ENCODE measurements at places on chromosomes 3 and 15.

- DNase-seq = no peak
These were observed 88.0 kb downstream of the TBC1D2B start for GRCh38 chr15:77989296-77990143.

GRCh38 chr3:16864610-16865313 is 20.0 kb upstream of the PLCL2 start:
- no peak for DNase-seq

DNA sequence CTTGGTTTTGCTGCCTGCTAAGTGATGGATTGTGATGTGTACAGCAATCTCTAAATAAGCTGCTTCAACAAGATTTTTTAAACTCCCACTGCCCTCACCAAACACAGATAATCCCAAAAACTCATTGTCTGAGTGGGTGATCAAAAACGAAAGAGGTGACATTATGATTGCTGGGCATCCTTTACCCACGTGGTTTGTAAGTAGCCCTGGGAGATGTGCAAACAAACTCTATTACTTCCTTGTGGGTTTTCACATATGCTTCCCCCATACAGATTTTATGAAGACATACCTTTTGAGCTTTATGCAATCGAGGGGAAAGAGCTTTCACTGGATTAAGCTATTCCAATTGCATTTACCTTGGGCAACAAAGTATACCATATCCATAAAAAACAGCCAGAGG is 1000.4 kb downstream of the FHIT start:
- DNase-seq = no peak

DNA sequence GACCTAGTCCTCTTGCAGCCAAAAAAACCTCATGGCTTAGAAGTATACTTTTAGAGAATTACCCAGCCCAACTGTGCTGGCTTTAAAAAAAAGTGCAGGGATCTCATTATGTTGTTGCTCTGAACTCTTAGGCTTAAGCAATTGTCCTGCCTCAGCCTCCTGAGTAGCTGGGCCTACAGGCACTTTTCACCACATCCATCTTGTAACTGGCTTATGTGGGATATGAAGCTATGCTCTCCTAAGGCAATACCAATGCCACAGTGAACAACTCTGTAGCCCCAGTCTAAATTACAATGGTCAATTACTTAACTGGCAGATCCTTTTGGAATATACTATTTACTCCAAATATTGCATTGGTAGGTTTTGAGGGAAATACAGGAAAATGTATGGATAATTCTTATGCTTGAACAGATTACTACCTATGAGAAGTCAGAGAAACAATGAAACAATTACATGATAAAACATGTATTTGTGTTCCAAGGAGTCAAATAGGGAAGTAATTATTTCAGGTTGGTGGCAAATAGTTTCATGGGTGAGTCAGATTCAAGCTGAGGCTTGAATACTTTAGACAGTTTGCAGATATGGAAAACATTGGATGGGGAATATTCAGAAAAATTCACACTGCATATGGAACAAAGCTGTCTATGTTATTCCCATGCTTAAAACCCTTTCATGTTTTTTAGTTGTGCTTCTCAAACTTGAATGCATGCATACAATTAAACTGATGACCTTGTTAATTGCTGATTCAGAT is 34.6 kb upstream of the GPR149 start:
- no peak for DNase-seq

DNA sequence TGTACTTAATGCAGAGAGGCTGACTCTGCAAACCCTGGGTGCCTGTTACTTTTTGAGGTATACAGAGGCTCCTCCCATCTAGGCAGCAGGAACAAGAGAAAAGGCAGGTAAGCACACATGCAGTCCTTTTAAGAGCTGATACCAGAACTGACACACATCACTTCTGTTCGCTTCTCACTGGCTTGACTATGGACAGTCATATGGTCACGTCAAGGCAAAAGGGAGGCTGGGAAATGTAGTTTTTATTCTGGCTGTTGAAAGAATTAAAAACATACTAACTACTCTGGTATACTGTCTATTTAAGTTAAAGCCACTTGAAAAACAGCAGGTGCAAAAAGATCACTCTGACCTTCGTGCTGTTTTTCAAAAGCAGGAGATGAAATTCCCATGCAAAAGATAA is 218.3 kb downstream of the CTNNB1 start:
- DNase-seq = no peak

GRCh38 chr3:80263260-80263659 is 495.5 kb upstream of the ROBO1 start:
- DNase-seq = no peak

- DNase-seq = no peak
These were observed 24.2 kb upstream of the TNK2 start for GRCh38 chr3:195932418-195933043.

DNA sequence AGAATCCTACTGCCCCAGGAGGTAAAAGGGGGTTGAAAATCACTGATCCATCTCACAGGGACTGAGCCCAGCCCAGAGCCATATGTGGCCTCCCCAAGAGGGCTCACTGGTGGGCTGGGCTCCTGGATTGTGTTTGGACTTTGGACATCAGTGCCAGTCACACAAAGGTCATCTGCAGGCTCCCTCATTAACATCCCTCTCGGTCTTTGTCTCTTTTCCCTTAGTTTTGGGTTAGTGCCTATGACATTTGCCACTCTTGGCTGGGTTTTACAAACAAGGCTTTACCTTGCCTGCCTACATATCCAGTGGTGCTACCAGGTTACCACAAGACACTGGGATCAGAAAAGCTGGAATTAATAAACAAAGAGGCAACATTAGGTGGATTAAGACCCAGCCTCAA is 27.9 kb downstream of the IFT122 start:
- no peak for DNase-seq

- no peak for DNase-seq
These were observed 61.1 kb downstream of the DIPK2A start for GRCh38 chr3:144032531-144033239.

DNA sequence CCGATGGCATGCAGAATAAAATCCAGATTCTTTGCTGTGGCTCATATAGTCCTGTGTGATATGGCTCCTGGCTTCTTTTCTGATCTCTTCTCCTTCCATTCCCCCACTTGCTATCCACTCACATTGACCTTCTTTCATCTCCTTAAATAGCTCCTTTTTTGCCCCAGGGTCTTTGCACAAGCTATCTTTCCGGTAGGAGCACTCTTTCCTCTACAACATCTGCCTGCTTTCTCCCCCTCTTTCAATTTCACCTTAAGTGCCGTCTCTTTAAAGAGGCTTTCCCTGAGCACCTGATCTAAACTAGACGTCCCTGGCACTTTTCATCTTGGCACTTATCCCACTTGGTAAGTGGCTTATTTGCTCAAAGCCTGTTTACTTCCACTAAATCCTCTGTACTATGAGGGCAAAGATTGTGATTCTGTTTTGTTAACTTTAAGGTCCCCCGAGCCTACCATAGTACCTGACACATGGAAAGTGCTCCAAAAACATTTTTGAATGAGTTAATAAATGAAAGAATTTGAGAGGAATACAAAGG is 323.3 kb upstream of the TLE3 start:
- DNase-seq = no peak

DNA sequence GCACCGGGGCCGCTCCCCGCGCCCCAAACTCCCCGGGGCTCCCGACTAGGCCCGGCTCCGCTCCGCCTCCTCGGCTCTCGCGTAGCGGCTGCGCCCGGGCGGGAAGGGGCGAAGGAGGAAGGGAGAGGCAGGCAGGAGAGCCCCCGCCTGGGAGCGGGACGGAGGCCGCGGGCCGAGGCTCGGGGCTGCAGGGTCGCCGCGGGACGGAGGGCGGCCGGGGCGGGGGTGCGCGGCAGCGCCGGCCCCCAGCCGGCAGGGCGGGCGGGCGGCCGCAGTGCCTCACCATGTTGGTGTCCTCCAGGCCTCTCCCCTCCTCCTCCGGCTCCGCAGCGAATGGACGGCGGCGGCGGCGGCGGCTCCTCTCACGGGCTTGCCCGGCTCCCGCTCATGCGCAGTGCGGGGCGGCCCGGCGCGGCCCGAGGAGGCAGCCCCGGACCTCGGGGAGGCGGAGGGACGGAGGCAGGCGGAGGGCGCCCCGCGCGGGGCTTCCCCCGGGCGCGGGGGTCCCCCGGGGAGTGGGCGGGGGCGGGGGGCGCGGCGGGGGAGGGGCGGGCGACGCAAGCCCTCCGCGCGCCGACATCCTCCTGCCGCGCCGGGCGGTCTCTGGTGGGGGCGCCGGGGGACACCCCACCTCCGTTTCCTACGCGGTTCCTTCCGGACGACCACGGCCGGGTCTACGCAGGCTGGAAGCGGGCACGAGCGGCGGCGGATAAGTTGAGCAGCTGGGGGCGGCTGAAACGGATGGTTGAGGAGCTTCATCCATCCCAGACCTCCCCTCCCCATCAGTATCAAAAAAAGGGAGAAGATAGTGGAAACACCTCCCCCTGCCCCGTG is at the start of gene DCUN1D1:
TSS of gene DCUN1D1 (minus strand) at position 335 of the 834 bp plus-strand sequence. CDS start at position 286, 49 bp downstream.
- DNase-seq = peak; percentile 88

DNA sequence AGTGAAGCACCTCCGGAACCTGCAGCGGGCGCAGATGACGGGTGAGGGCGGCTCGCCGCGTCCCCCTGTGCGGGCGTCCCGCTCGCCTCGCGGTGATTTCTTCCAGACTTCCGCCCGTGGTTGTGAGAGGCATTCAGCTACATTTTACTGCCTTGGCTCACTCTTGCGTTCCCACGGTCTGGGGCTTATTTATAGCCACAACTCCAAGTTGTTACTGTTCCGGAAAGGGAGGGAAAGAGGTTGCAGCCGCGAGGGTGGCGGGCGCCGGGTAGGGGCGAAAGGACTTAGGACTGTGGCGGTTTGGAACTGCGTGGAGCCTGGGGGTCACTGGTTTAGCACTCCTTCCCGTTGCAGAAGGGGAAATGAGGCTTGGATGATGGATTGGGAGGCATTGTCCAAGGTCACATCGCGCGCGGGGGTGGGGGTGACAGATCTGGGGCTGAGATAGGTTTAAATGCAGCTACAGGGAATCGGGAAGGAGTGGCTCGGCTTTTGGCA is 1.1 kb downstream of the HES1 start:
- peak; percentile 16 for DNase-seq

- no peak for DNase-seq
These were observed 303.0 kb downstream of the RBMS3 start for GRCh38 chr3:29583861-29584260.

GRCh38 chr3:132787616-132788300 is 65.5 kb upstream of the NPHP3 start:
- no peak for DNase-seq

DNA sequence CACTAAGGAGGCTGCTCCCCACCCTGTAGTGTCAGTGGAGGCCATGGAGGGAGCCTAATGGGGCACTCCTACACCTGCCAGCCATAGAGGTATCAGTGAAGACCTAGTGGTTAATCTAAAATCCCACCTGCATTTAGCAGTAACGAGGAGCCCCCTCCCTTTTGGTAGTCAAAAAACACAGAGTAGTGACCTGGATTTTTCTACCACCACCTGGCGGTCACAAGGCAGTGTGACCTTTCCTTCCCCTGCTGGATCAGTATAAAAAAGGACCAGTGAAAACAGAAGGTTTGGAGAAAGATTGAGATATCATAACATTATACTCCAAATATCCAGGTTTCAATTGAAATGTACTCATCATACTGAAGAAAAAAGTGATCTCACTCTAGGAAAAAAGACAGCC is 241.2 kb downstream of the PYDC2 start:
- DNase-seq = no peak

DNA sequence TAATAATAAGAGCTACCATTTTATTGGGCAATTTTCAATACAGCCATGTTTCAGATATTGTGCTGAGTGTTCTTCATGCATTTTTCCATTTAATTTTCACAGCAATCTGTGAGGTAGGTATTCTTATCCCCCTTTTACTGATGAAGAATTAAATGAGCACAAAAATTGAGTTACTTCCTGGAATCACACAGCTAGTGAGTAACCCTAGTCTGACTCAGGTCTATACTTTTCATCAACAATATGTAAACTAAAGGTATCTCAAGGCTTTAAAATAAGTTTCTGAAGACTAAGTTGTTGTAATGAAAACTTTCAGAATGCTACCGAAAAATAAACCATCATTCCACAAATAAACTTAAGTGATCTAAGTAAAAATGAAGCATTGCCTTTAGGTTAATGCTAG is 22.3 kb downstream of the HACD2 start:
- DNase-seq = no peak

DNA sequence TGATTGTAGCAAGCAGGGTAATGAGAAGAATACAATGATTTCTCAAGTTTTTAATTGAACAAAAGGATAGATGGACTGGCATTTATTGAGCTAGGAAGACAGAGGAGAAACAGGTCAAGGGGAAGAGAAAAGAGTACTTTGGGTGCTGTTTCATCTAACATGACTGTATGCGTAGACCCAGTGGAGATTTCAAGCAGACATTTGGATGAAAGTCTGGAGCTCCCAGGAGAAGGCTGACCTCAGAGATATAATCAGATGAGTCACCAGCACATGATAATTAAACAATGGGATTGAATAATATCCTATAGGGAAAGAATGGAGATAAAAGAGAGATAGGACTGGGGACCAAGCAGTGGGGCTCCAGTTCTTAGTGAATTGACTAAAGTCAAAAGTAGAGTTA is 194.9 kb downstream of the ARRDC4 start:
- no peak for DNase-seq

DNA sequence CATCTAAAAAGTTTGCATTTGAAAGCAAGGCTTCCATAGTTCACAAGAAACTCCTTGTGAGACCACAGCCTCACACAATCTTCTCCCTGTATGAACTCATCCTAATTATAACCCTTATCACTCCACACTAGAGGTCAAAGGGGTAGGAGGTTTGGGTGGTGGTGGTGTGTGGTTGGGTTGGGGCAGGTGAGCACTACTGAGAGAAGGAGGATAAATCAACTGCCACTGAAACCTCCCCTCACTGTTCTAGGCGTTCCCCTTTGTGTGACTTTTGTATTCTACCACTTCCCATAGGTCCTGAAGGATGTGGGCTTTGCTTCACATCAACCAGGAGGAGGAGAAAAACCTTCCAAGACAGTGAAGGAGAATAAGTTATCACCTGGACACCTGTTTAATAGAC is 6.4 kb upstream of the AGBL1 start:
- no peak for DNase-seq

- peak; percentile 24 for DNase-seq
These were observed 8.2 kb upstream of the GRIP2 start for GRCh38 chr3:14548321-14548729.

GRCh38 chr3:29140666-29141065 is 140.2 kb upstream of the RBMS3 start:
- no peak for DNase-seq

GRCh38 chr3:182703233-182703632 is 90.1 kb upstream of the ATP11B start:
- DNase-seq = no peak

GRCh38 chr3:53718462-53718861 is 127.8 kb downstream of the CHDH start:
- no peak for DNase-seq

- DNase-seq = no peak
These were observed 47.8 kb upstream of the TMEM158 start for GRCh38 chr3:45273681-45274515.

DNA sequence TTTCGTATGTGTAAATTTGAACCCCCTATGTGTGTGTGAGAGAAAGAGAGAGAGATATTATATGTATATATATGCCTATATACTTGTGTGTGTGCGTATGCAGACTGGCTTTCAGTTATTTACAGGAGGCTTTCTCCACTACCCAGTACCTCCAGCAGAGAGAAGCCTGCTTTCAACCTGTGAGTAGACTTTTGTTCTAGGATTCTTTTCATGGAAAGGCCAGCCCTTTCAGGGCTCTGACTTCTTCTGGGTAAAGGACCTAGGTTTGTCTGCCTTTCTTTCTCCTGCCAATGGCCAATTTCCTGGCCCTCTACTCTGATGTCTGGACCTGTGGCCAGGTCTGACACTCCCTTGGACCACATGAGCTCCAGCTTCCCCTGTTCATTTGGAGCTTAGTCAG is 23.8 kb downstream of the LRRC28 start:
- no peak for DNase-seq

- DNase-seq = no peak
These were observed 195.9 kb upstream of the LRRN1 start for GRCh38 chr3:3603351-3603750.
